ENCODE measurements at places on chromosomes 6 and 20.

- DNase-seq: no peak
Observed at GRCh38 chr20:24736844-24737211, 212.2 kb upstream of the CST7 start.

DNA sequence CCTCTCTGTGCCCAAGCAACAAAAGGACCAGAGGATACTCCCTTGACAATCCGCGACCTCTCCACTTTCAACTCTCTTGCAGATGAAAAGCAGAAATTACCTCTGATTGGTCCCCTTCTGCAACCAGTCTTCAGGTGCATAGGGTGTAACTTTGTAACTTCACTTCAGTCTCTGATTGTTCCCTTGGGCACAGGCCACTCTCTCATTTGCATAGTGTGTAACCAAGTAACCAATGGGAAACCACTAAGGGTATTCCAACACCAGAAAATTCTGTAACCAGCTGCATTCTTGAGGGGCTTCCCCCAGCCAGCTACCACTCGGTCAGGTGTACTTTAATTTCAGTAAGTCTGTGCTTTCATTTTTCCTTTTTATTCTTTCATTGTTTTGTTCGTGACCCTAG, 4.4 kb upstream of the RAET1L start:
- DNase-seq: no peak

DNA sequence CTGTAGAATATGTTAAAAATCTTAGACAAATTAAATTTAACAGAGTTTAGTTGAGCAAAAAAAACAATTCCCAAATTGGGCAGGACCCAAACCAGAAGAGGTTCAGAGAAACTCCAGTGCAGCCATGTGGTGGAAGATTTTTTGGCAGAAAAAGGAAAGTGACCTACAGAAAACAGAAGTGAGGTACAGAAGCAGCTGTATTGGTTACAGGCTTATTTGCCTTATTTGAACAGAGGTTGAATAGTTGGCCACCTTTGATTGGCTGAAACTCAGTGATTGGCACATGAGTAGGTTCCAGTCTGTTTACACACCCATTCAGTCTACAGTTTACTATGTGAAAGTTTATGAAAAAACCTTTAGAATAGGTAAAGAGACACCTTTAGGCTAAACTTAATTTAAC, 110.9 kb upstream of the LAMP5 start:
- no peak for DNase-seq

DNA sequence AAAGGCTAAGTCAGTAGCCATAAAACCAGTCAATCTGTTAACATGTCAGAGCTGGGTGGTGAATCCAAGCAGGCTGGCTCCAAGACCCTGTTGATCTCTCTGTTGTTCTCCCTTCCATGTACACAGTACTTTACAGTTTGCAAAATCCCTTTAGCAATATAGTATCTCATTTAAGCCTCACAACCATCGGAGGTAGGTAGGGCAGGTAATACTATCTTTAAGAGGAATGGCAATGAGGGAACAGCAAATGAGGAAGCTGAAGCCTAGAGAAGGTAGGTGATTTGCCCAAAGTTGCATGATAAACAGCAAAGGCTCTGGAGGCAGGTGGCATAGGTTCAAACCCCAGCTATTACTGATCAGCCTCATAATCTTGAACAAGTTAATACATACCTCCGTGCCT, 34.7 kb upstream of the ARFGEF2 start:
- DNase-seq: no peak

DNA sequence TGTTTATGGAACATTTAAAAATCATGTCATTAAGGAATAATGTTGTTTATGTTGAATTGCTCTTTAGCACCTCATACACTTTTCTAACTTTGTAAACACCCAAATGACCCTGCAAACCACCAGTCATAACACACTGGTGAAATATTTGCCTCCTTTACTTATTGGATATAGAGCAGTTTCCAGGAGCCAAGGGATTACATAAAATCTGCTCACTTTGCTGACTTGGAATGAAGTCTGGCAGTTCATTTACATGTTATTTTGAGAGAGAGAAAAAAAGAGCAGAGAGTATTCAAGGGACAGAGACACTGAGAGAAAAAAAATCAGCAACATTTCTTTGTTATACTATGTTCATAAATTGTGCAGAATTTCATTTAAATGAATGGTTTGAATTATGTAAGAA, 46.6 kb upstream of the DEFB112 start:
- no peak for DNase-seq

- no peak for DNase-seq
Observed at GRCh38 chr6:5626727-5627426, 365.6 kb downstream of the FARS2 start.

DNA sequence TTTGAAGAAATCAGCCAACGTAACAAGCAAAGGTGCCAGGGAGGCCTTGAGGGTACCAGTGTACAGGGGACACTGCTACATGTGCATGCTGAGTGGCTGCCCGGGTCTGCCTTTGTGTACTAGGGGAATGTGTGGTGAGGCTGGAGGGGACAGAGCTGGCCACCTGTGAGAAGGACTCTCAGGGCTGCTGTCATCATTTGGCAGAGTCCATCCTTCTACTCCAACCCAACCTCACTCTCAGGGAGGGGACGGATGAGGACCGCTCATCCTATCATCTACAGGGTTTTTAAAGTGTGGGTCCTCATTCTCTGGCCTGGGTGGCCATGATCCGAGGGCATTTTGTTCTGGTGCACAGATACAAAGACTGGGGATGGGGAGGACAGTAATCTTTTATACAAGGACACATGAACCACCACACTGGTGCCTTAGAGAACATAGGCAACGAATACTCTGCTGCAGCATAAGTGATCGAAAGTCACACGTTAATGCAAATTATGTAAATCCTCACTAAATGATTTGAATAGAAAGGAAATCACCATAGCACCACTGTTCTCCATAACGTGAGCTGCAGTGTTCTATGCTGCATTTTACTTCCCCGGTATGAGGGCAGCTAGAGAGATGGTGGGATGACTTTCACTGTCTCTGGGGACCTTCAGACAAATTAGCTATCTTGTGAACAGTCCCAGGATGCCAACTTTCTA, 181.4 kb downstream of the GMPR start:
- no peak for DNase-seq

DNA sequence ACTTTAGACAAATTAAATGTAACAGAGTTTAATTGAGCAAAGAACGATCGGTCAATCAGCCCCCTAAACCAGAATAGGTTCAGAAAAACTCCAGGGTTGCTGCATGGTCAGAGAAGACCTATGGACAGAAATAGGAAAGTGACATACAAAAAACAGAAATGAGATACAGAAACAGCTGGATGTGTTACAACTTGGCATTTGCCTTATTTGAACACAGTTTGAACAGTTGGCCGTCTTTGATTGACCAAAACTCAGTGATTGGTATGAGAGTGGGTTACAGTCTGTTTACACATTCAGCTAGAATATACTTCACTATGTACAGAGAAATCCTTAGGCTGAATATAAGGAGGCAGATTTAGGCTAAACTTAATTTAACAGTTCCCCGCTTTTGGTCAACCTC, 19.9 kb downstream of the SRSF6 start:
- DNase-seq: no peak

- no peak for DNase-seq
Observed at GRCh38 chr20:17343091-17343490, 116.3 kb downstream of the PCSK2 start.

DNA sequence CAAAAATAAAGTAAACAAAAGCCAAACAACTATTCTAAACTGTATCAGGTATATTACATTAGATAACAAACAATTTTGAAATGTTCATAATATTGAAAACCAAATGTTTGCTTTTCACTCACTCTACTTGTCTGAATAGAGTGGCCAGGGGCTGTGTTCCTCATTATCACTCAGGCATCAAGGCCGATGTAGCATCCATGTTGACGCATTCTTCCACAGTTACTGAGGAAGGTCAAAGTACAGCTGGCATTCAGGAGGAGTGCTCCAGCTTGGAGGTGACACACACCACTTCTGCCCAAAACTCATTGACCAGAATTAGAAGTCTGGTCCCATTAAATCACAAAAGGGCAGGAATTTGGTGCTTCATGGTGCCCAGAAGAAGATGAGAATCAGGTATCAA, 137.6 kb upstream of the MANEA start:
- DNase-seq: no peak

- no peak for DNase-seq
Observed at GRCh38 chr6:3729603-3730344, 21.7 kb downstream of the PXDC1 start.

DNA sequence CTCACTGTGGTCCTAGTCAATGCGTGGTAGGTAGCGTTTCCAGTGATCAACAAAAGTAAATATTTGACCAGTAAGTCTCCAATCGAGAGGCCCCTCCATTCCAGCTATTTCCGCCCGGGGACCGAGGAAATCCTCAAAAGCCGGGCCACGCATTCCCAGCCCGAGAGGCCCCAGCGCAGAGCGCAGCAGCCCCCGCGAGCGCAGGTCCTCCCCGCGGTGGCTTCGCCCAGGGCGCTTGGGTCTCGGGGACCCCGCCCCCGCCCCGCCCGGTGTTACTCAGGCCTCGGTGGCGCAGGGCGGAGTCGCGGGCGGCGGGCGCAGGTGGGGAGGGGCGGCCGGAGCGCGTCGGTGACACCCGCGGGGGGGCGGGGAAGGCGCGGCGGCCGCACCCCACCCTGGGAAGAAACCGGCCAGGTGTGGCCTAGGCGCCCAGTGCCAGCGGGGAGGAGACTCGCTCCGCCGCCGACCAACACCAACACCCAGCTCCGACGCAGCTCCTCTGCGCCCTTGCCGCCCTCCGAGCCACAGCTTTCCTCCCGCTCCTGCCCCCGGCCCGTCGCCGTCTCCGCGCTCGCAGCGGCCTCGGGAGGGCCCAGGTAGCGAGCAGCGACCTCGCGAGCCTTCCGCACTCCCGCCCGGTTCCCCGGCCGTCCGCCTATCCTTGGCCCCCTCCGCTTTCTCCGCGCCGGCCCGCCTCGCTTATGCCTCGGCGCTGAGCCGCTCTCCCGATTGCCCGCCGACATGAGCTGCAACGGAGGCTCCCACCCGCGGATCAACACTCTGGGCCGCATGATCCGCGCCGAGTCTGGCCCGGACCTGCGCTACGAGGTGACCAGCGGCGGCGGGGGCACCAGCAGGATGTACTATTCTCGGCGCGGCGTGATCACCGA, at the start of gene DSP:
Gene DSP, plus strand, starts transcription at position 497 of the 890 bp plus-strand sequence. Its CDS starts 245 bp downstream, at position 742.
- peak; percentile 22 for DNase-seq

DNA sequence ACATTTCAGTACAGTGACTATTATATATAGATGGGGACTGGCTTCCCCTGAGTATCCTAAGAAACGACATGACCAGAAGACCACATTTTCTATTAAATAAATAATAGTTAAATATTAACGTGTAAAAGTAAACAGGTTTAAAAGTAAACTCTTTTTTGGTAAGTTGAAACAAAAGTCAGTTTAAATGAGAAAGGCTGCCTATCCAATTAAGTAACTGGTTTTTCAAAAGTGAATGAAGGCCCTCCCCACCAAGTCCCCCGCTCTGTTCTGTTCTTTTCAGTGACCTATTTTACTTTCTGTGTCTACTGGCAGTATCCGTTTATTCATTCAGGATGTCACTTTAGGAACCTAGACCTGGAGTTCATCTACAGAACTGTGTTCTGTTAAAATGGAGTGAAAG, 32.0 kb downstream of the QKI start:
- DNase-seq: no peak
